H9 (cell line): ENCODE measurements at places on chromosomes 6 and 20.

DNA sequence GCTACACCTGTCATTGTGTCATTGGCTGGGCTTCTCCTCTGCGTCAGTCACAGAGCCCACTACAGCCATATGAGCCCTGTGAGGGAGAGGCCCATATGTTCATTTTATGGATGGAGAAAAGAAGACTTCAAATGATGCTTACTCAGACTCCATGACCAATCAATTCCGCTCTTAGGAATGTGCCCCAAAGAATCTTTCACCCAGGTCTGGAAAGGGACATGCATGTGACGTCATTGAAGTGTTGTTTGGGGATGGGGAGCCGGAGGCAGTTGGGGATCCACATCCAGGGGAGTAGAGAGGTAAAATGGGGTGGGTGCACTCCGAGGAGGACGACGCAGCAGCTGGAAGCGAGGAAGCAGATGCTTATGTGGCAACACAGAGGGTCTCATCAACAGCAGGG is 9.6 kb upstream of the C6orf132 start:
- no peak for DNase-seq

GRCh38 chr6:170516783-170517616 is 36.1 kb downstream of the PSMB1 start:
- peak; percentile 69 for DNase-seq

DNA sequence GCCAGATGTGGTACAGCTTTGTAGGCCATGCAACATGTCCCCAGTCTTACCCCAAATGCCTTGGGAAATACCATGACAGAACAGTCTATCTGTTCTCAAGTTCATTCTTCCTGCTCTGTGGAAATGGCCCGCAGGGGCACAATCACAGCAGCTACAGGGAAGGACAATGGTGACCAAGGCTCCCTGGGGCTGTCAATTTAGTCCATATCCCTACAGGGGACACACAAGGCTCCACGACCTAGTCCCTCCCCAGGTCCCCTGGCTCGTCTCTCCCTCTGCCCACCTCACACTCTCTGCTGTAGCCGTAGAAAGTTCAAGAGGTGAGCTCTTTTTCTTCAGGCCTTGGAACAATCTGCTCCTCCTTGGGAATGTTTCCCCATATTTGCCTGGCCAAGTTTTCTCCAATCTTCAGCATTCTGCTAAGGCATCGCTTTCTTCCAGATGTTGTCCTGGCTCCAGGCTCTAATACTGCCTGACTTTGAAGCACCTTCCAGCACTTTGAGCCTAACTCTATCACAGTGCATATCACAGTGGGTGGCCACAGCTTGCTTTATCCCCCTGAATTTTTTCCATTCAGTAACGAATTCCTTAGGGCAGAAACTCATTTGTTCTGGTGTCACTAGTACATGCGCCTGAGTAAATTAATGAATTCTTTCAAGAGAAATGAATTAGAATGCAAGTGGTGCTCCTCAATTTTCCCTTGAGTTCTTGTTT is 92.6 kb downstream of the MAP3K7 start:
- peak; percentile 71 for DNase-seq

DNA sequence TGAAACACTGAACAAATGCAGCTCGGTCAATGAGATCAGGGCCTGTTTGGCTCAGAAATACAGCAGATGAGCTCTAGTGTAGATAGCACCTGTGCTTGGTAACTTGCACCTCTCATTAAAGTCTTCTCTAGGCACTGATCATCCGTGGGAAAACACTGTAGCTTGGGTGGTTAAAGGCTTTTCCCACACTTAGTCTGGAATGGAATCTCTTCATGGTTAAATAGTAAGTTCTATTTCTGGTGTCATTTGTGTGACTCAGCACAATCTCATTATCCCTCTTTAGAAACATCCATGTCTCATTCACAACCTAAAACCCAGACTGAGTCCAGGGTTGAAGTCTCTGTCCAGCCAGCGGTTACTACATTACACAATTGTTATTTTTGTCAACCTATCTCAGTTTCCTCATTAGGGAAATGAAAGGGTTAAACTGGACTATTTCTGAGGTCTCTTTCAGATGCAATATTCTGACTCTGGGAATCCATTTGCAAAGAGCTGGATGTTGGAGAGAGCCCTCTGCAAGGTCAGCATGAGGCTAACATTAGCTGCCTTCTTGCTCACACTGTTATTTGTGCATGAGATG is 125.0 kb downstream of the ZDHHC14 start:
- no peak for DNase-seq

DNA sequence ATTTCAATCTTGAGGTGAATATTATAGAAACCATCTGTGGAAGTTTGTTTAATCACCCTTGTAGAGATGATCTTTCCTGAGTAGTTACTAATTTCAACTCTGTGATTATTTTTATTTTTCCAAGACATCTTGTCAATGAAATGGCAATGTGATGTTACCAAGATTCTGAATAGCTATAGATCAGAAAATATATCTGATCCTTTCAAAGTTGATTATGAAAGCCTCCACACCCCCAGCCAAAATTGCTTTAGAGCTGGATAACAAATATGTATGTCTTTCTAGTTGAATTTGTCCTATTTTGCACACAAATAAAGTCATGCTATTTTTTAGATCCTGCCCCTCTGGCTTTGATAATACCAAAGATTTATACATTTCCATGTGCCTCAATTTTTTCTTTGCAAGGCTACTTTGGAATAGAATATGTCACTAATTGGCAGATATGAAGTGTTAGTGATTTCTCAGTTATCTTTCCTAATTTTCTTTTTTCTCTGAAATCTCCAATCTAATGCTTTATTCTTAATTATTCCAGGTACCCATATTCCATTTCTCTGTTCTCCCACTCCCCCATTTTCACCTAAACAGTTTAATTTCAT is 5.0 kb downstream of the SIM1 start:
- DNase-seq: no peak

DNA sequence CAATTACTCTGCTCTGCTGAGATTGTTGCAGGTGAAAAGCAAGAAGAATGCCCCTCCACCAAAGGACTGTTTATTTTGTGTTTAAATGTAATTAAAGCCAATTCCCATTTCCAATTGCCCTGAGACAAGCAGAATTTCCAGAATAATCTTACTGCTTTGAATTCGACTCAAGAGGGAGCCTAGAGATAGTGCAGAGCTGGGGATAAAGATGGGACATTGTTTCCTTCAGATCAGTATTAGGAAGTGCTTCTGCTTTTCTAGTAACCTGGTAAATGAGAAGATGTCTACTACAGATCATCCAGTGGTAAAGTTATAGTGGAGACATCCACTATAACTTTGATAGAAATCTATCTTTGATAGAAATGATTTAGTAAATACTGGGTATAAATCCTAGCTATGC is 326.9 kb downstream of the UBE3D start:
- DNase-seq: no peak
